Activated CD4-positive, CD25-positive, alpha-beta regulatory T cell (primary cell): ENCODE measurements at places on chromosomes 16 and 17.

- no peak for DNase-seq
Measured at GRCh38 chr16:87680272-87680644, 78.0 kb downstream of the JPH3 start.

DNA sequence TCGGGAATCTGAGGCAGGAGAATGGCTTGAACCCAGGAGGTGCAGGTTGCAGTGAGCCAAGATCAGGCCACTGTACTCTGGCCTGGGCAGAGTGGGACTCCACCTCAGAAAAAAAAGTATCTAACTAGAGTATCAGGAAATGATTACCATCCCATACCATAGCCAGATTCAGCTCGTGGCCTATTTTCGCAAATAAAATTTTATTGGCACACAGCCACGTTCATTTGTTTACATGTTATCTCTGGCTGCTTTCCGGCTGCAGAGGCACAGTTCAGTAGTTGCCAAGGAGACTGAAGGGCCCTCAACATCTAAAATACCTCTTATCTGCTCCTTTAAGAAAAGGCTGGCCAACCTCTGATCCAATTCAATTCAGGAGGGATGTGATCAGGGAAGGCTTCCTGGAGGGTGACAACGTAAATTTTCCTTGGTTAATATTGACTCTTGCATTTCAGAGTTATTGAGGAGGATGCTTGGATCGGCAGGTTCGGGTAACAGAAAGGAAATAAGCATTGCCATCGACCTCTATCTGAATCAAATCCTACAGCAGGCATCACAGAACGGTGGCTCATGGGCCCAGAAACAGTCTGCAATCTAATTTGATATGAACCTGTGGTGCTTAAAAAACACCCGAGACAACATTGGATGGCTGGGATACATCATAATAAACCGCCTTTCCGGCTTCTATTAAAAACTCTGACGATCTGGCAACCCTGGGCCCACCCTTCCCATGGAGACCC is 73.8 kb downstream of the XYLT1 start:
- no peak for DNase-seq

DNA sequence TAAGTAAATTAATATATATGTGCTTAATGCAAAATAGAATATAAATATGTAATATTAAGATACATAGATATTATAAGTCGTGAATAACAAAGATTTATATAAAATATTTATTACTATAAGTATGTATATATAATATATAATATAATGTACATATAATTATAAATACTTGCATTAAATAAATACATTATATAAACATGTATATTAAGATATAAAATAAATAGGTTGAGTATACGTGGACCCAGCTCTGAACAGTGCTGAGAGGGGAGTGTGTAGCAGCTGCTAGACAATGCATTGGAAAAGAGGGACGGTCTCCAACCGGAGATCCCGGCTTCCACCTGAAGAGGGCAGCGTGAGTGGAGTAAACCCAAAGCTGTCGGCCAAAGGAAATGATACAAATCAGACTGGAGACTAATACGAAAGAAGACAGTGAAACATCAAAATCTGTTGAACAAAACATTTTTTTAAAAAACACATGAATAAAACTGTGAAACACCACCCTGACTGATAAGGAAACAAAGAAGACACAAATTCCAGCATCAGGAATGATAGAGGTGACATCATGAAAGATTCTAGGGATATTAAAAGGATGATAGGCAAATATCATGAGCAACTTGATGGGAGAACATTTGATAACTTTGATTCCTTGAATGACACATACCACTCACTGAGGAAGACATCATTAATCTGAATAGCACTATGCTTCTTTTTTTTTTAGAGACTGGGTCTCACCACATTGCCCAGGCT is 125.4 kb upstream of the CHMP6 start:
- peak; percentile 40 for DNase-seq

- peak; percentile 32 for DNase-seq
Measured at GRCh38 chr17:63700528-63701455, 867 bp upstream of the LIMD2 start.

DNA sequence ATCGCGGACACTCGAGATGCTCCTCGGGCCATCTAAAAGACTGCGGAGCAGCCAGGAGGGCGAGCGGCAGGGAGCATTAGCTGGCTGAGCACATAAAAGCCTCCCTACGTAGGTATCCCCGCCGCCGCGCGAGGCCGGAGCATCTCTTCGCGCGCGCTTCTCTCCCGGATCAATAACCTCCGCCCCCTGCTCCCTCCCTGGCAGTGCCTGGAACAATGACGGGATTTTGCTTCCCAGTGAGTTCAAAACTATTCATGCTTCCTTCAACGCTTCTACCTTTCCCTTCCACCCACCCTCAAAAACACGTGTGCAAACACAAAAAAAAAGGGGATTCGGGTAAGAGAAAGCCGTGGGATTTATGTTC is 984 bp downstream of the CENPV start:
- DNase-seq, result peak; percentile 5
